ENCODE measurements at places on chromosomes 2 and 18. TPM values are rescaled to one million over a fixed set of nuclear protein-coding genes. Genes with fewer than 3 reads are reported as not detected.

Gene IL36B
- not detected for total RNA-seq

Gene PKDCC
- not detected for total RNA-seq

Gene EEF1B2
- total RNA-seq = 770 TPM

Gene NYAP2
- total RNA-seq = not detected

Gene CYP27A1
- 2.7 TPM for total RNA-seq

Gene SLC30A3
- not detected for total RNA-seq

Gene GKN2
- not detected for total RNA-seq

Gene CAVIN2
- 2.9 TPM for total RNA-seq

Gene ECEL1
- not detected for total RNA-seq

Gene CHRNG
- not detected for total RNA-seq

Gene ZAP70
- total RNA-seq = not detected

Gene SLC11A1
- total RNA-seq = 0.08 TPM
